Activated CD4-positive, alpha-beta T cell treated with anti-CD3 and anti-CD28 coated beads, Interleukin-2, amount 50 U/mL, for 24 hours (primary cell): ENCODE measurements at places on chromosomes 6 and 20.

GRCh38 chr6:11770546-11771466, 7.8 kb downstream of the ADTRP start:
- no peak for DNase-seq

DNA sequence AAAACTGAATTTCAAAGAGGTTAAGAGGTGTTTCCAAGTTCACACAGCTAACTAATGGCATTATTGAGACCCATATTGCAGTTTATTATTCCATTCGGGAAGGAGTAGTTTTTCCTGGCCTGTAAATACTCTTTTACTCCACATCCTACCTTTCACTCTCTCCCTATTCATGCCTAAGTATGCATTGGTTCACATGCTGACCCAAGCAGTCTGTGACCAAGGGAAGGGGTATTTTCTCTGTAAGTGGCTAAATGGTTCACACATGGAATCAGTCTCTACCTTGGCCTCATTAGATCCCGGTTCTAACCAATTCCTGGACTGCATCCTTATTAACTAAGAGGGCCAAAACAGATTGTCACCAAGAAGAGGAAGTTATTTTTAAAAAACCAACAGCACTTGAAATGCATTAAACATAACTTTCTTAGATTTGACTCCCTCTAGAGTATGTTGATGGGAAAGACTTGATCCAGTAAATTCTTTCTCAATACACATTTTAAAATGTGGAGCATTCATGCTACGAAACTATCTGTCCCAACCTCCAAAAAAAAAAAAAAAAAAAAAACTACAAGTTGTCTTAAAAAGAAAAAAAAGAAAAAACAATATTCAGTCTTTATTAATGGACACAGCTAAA, 17.8 kb upstream of the RSPO3 start:
- DNase-seq, result no peak

GRCh38 chr6:159116343-159116742, 52.9 kb upstream of the FNDC1 start:
- no peak for DNase-seq

- peak; percentile 11 for DNase-seq
Measured at GRCh38 chr6:142478117-142478516, 176.3 kb downstream of the ADGRG6 start.

- DNase-seq, result no peak
Measured at GRCh38 chr6:169112483-169113320, 140.9 kb downstream of the THBS2 start.

- no peak for DNase-seq
Measured at GRCh38 chr6:106512968-106513574, 116.2 kb downstream of the RTN4IP1 start.

DNA sequence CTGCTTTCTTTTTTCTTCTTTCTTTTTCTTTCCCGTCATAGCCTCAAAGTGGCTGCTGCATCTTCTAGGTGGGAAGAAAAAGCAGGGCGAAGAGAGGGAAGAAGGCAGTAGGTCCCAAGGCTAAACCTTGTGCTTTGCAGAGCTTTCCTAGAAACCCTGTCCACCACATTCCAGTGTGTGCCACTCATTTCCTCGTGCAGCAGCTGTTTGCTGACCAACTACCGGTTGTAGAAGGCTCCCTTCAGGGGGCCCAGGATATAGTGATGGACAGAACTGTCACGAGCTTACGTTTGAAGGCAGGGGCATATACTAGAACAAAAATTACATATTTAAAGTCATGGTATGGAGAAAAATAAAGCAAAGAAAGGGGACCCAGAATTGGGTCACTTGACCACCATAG, 103.0 kb downstream of the SASH1 start:
- no peak for DNase-seq

- peak; percentile 46 for DNase-seq
Measured at GRCh38 chr6:45419571-45420082, 41.9 kb upstream of the SUPT3H start.

DNA sequence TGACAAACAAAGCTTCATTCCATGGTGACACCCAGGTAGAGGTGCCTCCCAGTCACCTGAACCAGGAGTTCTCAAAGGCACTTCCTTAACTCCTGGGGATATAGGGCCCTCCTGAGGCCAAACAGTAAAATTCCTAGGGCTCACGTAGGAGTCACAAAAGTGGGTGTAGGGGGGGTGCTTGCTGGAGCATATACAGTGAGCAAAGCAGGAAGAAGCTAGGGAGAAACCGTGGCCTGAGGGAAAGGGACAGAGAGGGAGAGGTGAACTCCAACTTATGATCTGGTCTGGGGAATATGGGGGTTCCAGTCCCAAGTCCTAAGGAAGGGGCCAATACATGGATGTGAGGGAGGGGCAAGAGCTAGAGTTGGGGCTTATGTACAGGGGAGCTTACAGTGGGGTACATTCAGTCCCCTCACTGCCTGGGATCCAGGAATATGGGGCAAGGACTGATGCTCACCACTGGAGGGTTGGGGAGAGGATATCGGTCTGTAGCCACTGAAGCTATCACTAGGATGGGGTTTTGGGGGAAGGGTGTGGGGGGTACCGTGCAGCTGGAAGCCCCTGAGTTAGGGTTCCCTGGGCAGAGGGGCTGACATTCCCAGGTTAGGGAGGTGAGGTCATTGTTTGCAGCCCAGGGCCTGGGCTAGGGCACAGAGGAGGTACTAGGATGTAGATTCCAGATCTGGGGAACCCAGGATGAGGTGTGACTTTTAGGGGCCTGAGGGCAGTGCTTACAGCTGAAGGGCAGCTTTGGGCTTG, 950 bp downstream of the PEDS1 start:
- DNase-seq, result no peak

GRCh38 chr20:37447688-37448087, 73.4 kb upstream of the NNAT start:
- no peak for DNase-seq

DNA sequence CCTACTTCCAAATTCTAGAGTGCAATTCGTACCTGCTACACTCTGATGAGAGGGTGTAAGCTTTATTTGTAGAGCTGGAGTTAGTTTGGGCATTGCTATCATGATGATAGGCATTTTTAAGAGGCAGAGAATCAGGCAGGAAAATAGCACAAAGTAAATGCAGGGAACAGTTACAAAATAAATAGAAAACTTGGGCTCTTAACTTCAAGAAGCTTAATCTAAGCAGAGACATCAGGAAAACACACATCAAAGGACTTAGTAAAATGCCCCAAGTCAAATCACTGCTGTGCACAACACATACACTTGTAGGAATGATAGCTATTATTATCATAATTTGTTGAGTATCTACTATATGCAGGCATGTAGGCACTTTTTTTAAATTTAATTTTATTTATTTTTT, 381.2 kb downstream of the CD83 start:
- no peak for DNase-seq

DNA sequence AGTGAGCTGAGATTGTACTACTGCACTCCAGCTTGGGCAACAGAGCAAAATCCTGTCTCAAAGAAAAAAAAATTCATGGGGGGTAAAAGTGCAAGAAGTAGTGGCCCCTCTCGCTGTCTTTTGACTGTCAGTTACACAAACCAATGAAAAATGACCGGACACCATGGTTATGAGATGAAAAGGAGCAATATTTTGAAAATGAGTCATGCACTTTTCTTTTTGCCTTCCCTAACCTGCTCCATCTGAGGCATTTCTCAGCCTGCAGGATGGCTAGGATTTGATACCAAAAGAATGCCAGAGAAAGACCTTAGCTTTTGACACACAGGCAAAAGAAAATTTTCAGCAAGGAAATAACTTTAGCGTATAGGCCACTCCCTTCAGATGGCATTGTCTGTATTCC, 181.7 kb upstream of the ARID1B start:
- DNase-seq, result no peak

GRCh38 chr20:23079016-23079351, 7.1 kb downstream of the CD93 start:
- DNase-seq, result no peak

DNA sequence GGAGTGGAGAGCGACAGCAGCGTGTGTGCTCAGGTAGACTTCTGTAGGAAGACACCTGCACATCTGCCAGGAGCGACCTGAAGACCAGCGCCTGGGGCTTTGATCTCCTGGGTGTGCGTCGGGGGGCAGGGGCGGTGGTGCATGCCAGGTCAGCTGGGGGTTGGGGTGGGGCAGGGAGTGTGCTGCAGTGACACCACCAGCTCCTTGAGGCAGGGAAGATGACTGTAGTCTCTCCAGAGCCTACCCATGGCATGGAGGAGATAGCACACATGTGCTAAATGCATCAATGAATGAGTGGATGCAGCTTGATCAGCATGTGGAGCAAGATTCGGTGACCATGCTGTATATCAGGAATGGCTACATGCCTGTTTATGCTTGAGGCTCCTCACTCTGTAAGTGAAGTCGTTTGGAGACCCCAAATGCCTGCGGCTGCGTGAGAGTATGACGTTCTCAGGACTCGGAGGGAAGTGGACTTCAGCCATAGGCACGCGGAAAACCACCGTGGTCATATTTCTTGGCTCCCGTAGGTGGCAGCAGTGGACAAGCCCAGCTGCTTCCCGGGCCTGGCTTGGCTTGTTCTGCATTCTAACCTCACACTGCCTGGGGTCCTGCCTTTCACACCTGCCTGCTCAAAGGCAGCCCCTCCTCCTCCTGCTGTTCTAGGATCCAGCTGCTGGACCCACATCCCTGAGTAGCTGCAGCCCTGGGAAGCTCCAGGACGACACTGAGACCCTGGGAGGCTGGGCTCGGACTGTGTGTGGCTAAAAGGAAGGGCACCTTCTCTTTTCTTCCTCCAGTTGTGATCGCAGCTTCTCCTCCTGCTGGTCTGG, 39.4 kb upstream of the KCNK16 start:
- peak; percentile 28 for DNase-seq

DNA sequence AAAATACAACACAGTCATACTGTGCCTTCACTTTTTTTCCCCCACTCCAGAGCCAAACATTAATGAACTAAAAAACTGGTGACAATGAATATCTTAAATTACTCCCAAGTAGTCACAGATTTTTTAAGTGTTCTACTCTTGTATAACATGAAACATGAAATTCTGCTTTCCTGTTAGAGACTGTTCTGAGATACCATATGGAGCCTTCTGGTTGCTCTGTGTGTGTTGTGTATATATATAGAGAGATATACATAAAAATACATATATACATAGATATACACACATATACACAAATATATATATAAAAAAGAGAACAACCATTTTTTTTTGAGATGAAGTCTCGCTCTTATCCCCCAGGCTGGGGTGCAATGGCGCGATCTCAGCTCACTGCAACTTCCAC, 63.5 kb downstream of the NUDT3 start:
- DNase-seq, result no peak
